ENCODE measurements at places on chromosomes 11 and 22.

- no peak for DNase-seq
Observed at GRCh38 chr11:78109081-78110015, 29.7 kb upstream of the NDUFC2 start.

DNA sequence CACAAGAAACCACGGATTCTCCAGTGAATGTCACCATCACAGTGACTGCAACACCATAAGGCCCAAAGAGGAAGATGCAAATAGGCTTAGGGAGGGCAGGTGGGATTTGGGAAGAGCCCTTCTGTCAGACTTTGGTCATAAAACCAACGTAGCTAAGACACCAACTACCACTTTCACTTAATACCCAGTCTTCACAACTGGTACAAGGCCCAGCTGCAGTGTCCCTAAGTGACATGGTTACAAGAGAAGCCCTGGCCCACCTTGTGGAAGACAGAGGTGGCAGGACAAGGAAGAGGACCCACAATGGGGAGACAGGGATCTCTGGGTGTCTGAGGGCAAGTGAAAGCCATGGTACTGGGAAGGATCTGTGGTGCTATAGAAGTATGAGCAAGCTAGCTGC, 10.0 kb downstream of the VSIG10L2 start:
- no peak for DNase-seq

GRCh38 chr11:98456308-98456680, 564.5 kb upstream of the CNTN5 start:
- no peak for DNase-seq

- DNase-seq, result no peak
Observed at GRCh38 chr11:103125462-103125861, 16.2 kb downstream of the DYNC2H1 start.

DNA sequence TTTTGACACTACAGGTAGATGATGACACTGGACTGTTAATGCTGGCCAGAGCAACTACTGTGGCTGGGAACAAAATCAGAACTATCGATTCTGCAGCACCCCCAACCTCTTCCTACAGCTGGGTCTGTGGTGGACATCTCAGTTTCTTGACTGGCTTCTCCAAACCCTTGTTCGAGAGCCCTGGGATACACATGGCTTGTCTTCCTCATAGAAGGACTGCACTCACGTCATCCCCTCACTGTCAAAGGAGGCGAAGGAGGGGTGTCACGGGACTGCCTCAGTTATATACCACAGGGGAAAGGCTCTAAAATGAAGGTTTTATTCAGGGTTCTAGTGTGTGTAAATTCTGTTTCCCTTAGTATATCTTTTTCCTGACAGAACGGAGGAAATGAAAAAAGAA, 44.9 kb downstream of the PITPNB start:
- no peak for DNase-seq

- no peak for DNase-seq
Observed at GRCh38 chr22:41920271-41920976, 5.5 kb upstream of the SHISA8 start.

DNA sequence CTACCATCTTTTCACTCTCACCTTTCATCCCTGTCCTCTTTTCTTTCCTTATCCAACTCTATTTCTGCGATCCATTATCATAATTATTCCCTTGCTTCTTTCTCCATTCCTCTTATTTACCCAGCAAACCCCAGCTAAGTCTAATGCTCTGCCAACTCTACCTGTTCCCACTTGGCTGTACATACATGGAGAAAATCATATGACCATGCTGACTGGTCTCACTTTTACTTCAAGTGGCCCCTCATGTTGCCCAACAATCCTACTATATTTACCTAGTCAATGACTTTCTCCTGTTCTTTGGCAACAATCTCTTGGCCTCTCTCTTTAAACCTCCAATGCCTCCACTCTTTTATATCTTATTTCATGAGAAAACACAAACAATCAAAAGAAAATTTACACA, 94.1 kb downstream of the USP35 start:
- no peak for DNase-seq

DNA sequence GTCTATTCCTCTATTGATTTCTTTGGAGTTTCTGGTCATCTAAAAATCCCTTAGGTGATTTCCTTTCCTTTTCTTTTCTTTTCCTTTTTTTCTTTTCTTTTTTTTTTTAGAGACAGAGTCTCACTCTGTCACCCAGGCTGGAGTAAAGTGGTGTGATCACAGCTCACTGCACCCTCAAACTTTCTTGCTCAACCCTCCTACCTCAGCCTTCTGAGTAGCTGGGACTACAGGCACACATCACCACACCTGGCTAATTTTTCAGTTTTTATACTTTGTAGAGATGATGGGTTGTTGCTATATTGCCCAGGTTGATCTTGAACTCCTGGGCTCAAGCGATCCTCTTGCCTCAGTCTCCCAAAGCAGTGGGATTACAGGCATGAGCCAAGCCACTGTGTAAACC, 1.9 kb upstream of the C11orf52 start:
- no peak for DNase-seq

DNA sequence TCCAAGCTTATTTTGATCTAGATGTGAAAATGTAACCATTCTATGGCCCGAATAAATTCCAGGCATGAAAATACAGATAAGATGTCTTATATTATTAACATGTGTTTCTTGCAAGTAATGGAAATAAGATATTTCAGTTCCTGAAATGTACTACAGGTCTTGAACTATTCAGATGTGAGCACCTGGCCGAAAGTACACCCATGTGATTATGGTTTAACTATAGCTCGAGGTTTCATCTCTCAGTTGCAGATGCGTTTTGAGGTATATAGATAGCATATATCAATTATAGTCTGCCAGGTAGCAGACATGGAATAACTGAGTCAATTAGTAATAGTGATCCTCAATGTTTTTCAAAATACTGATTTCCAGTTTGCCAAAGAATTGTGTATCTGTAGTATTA, 68.3 kb downstream of the DDIAS start:
- DNase-seq, result no peak

DNA sequence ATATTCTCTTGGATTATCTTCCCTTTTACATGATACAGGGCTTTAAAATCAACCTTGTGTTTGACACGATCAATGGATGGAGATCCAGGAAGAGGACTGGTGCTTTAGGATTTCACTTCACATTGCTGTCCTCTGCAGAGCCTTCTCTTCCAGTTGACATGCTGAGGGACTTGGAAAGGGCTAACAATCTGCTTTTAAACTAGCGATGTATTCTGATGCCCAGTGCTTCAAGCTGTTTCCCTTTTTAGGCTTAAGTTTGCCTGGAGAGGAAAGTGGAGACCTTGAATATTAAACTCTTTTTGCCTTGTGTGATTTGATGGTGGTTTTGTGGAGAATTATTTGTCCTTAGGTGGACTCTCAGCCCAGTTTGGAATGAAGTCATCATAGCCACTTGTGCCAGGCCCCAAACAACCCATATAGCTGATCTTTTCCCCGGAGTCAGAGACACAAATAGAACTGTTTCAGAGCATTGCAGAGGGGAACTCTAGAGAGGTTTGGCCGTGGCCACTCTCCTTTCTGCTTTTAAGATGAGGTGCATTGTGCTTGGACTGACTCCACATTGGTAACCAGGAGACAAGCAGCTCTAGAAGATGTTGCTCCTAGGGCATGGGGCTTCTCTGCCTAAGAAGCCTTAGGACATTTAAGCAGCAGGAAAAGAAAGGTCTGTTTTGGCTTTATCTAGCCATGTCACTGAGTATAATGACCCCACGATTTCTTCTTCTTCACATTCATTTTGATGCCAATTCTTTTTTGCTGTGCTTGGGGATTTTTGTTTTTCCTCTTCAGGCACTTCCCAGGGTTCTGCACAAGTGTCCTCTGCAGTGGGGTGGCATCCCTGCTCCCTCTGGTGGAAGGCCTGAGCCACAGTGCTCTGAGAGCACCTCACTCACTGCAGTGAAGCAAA, 152.8 kb downstream of the NCAM1 start:
- DNase-seq, result no peak

DNA sequence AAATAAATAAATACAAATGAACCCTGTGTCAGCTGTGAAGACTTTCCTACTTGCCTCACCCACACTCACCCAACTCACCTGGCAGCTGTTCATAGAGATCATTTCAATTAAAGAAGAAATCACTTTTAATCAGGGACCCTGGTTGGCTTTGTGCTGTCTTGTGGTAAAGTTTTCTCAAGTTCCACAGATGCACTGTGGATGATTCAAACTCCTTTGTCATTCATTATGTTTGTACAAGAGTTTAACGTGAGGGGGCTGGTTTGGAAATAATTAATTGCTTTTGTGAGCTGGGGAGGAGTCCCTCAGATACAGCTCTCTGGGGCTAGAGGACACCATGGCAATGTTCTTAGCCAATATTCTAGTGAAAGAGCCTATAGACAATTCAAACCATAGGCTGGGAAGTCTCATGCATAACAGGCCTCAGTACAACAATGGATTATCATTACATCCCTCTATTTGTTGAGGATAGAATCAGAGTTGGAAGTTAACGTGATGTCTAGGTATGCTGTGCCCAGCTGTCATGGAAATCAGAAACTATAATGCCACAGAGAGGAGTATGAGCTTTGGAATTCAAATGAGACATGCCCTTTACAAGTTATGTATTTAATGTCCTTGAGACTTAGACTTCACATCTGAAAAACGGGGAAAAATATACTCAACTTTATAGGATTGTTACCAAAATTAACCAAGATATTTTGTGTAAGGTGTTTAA, 698.5 kb downstream of the KCNA4 start:
- no peak for DNase-seq

GRCh38 chr11:90251599-90251998, 28.8 kb upstream of the CHORDC1 start:
- no peak for DNase-seq

DNA sequence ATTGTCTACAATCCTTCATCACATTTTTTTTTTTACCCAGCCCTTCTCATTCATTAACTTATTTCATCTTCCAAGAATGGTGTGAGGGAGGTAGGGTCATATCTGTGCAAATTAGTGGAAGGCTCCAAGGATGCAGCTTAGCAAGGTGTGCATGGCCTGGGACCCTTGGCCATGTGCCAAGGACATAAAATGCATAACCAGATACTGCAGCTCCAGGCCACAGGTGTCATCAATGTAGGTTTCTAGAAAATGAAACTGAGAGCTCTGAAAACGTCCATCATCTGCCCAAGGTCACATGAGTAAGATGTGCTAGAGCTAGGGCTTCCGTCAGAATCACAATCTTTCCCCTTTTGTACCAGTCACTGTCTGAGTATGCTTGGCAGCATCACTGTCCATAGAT, 29.8 kb downstream of the ANKK1 start:
- no peak for DNase-seq

DNA sequence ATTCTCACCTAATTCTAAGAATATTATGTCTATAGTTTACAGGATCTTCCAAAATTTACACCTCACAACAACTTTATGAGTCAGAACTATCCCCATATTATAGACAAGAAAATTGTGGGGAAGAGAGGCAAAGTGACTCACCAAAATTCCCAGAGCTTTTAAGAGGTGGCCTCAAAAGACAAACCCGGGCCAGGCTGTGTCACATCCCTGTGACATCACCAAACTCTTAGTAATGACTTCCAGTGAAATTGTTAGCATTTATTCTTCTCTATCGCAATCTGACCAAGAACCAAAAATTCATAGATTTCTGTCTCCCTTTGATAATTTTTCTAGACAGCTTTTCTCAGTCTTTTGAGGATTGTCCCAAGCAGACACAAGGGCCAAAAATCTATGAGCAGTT, 134.3 kb downstream of the SNX19 start:
- no peak for DNase-seq

- no peak for DNase-seq
Observed at GRCh38 chr11:122808478-122808869, 29.8 kb upstream of the CRTAM start.

GRCh38 chr11:61551634-61552033, 29.2 kb downstream of the SYT7 start:
- no peak for DNase-seq

DNA sequence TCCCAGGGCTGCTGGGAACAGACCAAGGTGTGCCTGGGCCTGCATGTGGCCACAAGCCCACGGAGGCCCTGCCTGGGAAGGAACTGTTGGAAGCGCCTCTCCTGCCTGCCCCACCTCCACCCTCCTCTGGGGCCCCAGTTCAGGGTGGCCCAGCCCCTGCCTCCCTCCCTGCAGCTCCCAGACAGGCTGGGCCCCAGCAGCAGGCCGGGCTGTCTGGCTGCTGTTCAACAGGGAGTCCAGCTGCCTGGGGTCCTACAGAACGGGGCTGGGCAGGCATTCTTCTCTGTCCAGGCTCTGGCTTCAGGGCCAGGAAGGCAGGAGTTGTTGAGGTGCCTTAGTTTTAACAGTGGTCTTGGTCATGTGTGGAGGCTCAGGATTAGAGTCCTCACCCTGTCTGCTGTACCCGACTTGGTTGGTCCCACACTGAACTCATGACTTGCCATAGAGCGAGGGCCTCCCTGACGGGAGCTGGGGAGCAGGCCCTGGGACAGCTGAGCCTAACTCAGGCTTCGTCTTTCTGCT, 11.8 kb downstream of the PRDM11 start:
- DNase-seq, result no peak

DNA sequence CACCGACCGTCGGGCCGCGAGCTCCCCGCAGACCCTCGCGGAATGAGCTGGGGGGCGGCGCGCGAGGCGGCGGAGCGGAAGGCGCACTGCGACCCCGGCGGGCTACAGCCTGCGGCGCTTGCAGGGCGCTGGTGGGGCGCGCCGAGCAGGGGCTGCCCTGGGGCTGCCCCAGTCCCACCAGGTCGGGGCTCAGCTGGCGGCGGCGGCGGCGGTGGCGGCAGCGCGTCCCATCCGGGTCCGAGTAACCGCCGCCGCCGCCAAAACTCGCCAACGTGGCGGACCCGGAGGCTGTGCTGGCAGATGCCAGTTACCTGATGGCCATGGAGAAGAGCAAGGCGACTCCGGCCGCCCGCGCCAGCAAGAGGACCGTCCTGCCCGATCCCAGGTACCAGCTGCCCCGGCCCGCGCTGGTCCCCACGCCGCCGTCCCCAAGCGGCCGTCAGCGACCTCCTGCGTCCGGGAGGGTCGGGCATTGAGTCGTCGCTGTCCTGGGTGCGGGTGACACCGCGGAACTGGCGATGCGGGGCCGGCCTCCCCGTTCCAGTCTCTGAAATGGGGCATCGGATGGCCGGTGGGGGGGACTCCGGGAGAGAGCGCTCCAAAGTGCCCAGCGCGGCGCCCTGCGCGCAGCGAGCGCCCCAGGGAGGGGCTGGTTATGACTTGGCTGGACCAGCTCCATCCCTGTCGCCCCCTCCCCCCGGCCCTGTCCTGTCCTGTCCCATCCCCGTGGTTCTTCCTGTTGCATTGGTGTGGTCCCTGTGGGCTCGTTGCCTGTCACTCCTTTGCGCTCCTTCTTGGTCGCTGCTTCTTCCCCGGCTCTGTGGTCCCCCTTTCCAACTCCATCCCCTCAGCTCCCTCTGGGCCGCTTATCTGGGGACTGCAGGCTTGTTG, 63.5 kb downstream of the CRYBB2 start:
- DNase-seq, result no peak

GRCh38 chr22:34111210-34111824, 191.0 kb upstream of the LARGE1 start:
- DNase-seq, result no peak

GRCh38 chr11:111680486-111681175, 78.4 kb downstream of the SIK2 start:
- no peak for DNase-seq

GRCh38 chr11:9146477-9146876, 55.1 kb upstream of the SCUBE2 start:
- DNase-seq, result no peak

Measured in cortex of kidney (tissue), 1 donor.